Head of caudate nucleus (tissue), 42 donors: ENCODE measurements at places on chromosomes 3 and 15.

GRCh38 chr3:190615060-190615384 is 101.1 kb downstream of the IL1RAP start:
- no peak for DNase-seq

- DNase-seq, result no peak
Observed at GRCh38 chr3:183033746-183034145, 53.4 kb upstream of the DCUN1D1 start.

DNA sequence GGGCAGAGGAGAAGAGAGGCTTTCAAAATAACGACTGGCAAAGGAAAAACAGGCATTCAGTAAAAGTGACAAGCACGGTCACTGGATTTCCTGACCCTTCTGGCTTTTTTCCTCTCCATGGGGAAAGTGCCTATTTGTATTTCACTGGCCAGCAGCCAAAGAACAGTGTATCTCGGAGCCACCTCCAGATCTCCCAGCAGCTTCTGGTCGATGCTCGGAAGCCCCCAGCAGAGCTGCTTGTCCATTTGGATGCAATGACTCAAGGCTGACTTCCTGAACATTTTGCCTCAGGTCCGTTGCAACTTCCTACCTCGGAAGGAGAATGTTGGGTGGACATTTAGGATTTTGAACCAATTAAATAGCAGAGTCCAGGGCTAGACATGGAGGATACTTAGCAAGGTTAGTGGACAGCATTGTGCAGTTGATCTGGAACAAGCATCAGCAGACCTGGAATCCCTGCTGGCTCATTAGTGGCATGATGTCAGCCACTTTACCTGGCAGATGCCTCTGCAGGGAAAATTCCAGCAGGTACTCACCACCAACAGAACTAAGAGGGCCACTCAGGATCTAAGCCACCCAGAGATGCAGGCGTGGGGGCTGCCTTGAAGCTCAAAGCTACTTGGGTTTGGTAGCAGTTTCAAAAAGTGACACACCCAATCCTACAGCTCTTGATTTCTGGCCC is 1.1 kb downstream of the FAM107A start:
- no peak for DNase-seq

DNA sequence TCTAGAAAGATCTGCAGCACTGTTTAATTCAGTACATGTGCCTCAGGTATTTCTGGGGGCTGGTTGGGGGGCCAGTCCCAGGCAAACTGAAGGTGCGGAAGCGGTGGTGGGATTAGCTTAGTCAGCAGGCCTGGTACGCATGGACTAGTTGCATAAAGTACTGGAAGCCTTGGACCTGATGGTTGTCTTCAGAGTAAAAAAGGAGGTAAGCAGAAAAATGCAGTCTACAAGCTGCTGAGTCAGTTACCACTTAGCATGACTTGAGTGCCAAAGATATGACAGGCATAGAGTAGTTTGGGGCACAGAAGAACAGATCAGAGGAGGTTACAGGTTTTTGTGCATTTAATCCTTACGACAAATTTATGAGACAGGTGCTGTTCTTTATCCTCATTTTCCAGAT is 19.9 kb upstream of the GOLGA8J start:
- DNase-seq, result no peak
